ENCODE measurements at places on chromosomes 16 and 17.
A peak's percentile ranks its signal among the peaks of the same experiment; 100 is the strongest.

DNA sequence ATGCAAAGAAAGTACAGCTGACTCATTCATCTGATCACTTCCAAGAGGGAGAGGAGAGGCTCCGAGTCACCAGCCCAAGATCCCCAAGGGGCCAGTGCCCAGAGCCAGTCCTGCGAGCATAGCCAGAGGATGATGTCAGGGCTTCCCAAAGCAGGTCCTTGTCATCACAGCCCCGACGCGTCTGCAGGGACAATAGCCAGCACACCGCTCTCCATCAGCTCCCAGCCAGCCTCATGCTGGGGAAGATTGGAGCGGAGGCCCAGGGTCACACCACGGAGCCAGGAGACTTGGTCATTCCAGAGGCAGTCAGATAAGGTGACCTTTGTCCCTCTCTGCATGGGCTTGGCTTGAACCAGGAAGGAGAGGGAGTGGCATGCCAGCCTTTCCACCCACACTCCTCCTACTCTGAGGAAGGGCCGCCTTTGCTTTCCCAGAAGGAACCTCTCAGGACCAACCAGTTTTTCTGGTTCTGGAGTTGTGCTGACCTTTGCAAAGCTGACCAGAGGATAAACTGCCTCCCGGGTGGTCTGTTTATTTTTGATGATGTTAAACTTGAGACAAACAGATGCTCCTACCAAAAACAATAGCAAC is 58.3 kb upstream of the ARHGAP44 start:
- DNase-seq = no peak

- no peak for DNase-seq
Observed at GRCh38 chr17:4822835-4823234, 10.3 kb upstream of the MINK1 start.

DNA sequence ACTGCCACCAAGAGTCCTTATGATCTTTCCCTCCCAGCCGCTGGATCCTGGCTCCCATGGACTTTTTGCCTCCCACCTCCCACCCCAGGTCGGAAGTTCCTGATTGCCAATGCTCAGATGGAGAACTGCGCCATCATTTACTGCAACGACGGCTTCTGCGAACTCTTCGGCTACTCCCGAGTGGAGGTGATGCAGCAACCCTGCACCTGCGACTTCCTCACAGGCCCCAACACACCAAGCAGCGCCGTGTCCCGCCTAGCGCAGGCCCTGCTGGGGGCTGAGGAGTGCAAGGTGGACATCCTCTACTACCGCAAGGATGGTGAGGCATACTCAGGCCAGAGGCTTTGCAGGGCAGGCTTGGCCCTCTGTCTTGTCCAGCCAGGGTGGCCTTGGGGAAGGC is 893 bp downstream of the KCNH6 start:
- DNase-seq = no peak

- no peak for DNase-seq
Observed at GRCh38 chr17:81383504-81384421, 11.5 kb upstream of the BAHCC1 start.

- DNase-seq = peak; percentile 77
Observed at GRCh38 chr16:84603140-84603816, 14.6 kb downstream of the COTL1 start.

DNA sequence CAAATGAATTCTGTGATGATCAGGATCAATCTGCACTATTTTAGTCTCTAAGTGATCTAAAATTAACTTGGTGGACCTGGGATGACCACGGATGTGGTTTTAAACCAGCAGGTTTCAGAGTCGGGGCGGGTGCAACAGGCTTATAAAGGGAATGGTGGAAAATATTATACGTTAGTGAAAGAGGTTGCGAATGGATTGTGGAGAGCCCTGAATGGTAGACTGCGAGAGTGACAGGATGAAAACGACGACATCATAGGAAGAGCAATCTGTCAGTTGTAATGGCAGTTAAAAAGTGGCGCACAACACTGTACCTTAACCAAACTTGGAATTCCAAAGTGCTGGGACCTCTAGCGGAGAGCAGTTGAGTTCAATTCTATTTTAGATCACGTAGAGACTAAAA is 1.2 kb upstream of the CYB5B start:
- no peak for DNase-seq

All from H54 (cell line).